ENCODE measurements at places on chromosomes 3 and 15. TPM values are rescaled to one million over a fixed set of nuclear protein-coding genes. Genes with fewer than 3 reads are reported as not detected.

The MAP6D1 gene
- 4.8 TPM for total RNA-seq

The CYP1A2 gene
- total RNA-seq = not detected

The GOLGA6B gene
- not detected for total RNA-seq

The ATP13A5 gene
- total RNA-seq = 0.05 TPM

The HTR3E gene
- total RNA-seq = not detected

GRCh38 chr3:51353691-51354090 is 31.4 kb upstream of the MANF start:
- H3K36me3 ChIP-seq = no peaks in the 10 kb centered on the region
- no peak overlapping the region for H3K27ac ChIP-seq
- no peaks in the 10 kb centered on the region for H3K4me1 ChIP-seq
- no peaks in the 10 kb centered on the region for H3K27me3 ChIP-seq
- no peak for DNase-seq

GRCh38 chr3:30332196-30333021 is 274.0 kb upstream of the TGFBR2 start:
- no peaks in the 10 kb centered on the region for H3K36me3 ChIP-seq
- no peaks in the 10 kb centered on the region for H3K4me1 ChIP-seq
- H3K4me3 ChIP-seq = no peak overlapping the region
- no peak overlapping the region for H3K27ac ChIP-seq
- H3K27me3 ChIP-seq = no peaks in the 10 kb centered on the region

GRCh38 chr15:85639752-85640381 is 154.9 kb downstream of the KLHL25 start:
- H3K4me3 ChIP-seq = no peak overlapping the region
- no peaks in the 10 kb centered on the region for H3K27me3 ChIP-seq
- no peaks in the 10 kb centered on the region for H3K4me1 ChIP-seq
- H3K27ac ChIP-seq = no peak overlapping the region
- peaks cover 14% of the 10 kb centered on the region for H3K36me3 ChIP-seq
- DNase-seq = no peak

- H3K27ac ChIP-seq = no peak overlapping the region
- H3K27me3 ChIP-seq = no peaks in the 10 kb centered on the region
- no peak overlapping the region for H3K4me3 ChIP-seq
- H3K4me1 ChIP-seq = no peaks in the 10 kb centered on the region
- no peaks in the 10 kb centered on the region for H3K36me3 ChIP-seq
Observed at GRCh38 chr3:71504250-71505036, 79.1 kb downstream of the FOXP1 start.

DNA sequence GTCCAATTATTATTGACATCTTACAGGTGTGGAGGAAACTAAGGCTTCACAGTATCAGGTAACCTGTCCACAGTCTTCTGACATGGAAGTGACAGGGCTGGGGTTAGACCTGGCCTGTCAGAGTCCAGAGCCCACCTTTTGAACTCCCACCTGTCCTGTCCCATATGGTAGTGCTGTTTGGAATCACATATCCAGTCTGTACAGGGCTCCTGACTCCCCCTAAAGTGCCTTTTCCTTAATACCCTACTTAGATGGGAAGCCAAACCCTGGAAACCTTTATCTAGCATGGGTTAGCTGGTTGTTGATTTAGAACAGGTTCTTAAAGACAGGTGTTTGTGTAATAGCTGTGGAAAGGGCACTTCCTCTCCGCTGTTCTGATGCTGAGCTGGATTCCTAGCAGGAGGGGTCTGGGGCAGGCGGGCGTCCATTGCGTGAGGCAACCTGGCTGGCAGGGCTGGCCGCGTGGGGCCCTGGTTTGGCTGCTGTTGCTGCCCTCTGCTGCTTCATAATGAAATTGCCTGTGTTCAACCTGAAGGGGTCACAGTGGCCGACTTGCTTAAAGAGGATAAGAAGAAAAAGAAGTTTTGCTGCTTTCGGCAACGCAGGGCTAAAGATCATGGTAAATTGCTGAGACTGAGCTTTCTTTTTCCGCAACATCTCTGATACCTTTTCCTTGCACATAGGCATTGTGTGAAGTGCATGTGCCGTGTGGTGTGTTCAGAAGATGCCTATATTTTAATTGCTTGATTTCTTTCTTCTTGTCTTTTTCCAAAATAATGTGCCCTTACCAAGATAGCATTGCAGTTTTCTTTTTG is 136.2 kb downstream of the CHDH start:
- no peaks in the 10 kb centered on the region for H3K27me3 ChIP-seq
- peak; percentile 54 for DNase-seq
- no peak overlapping the region for H3K27ac ChIP-seq
- no peaks in the 10 kb centered on the region for H3K36me3 ChIP-seq
- H3K4me1 ChIP-seq = peaks cover 17% of the 10 kb centered on the region

- H3K36me3 ChIP-seq = peaks cover 19% of the 10 kb centered on the region
- H3K27me3 ChIP-seq = no peaks in the 10 kb centered on the region
- peaks cover 29% of the 10 kb centered on the region for H3K4me1 ChIP-seq
- H3K27ac ChIP-seq = peak overlapping the region; percentile 64
- H3K4me3 ChIP-seq = no peak overlapping the region
- DNase-seq = no peak
Observed at GRCh38 chr15:64634576-64635498, 140.6 kb downstream of the RBPMS2 start.

- H3K27me3 ChIP-seq = no peaks in the 10 kb centered on the region
- peak overlapping the region; percentile 84 for H3K4me3 ChIP-seq
- H3K27ac ChIP-seq = peak overlapping the region; percentile 91
- peak; percentile 12 for DNase-seq
- peaks cover 12% of the 10 kb centered on the region for H3K4me1 ChIP-seq
- peaks cover under 1% of the 10 kb centered on the region for H3K36me3 ChIP-seq
Observed at GRCh38 chr3:136250903-136251460, 842 bp downstream of the PCCB start.

Measured in thymus (tissue), 14 donors.